Activated CD8-positive, alpha-beta T cell treated with anti-CD3 and anti-CD28 coated beads, Interleukin-2, amount 10 ng/mL, durations not matched to agents 7 days and 5 days (primary cell): ENCODE measurements at places on chromosomes 1 and 21. TPM values are rescaled to one million over a fixed set of nuclear protein-coding genes. Genes with fewer than 3 reads are reported as not detected.
A peak's percentile ranks its signal among the peaks of the same experiment; 100 is the strongest.

The GJA9 gene
- not detected for total RNA-seq

GRCh38 chr21:45921917-45922316 is 59.7 kb upstream of the COL6A1 start:
- DNase-seq: no peak
- H3K27ac ChIP-seq: no peak overlapping the region
- H3K4me1 ChIP-seq: peaks cover 2% of the 10 kb centered on the region
- no peak overlapping the region for H3K4me3 ChIP-seq
- H3K27me3 ChIP-seq: no peaks in the 10 kb centered on the region
- no peaks in the 10 kb centered on the region for H3K36me3 ChIP-seq

The BATF3 gene
- total RNA-seq: 31.3 TPM

DNA sequence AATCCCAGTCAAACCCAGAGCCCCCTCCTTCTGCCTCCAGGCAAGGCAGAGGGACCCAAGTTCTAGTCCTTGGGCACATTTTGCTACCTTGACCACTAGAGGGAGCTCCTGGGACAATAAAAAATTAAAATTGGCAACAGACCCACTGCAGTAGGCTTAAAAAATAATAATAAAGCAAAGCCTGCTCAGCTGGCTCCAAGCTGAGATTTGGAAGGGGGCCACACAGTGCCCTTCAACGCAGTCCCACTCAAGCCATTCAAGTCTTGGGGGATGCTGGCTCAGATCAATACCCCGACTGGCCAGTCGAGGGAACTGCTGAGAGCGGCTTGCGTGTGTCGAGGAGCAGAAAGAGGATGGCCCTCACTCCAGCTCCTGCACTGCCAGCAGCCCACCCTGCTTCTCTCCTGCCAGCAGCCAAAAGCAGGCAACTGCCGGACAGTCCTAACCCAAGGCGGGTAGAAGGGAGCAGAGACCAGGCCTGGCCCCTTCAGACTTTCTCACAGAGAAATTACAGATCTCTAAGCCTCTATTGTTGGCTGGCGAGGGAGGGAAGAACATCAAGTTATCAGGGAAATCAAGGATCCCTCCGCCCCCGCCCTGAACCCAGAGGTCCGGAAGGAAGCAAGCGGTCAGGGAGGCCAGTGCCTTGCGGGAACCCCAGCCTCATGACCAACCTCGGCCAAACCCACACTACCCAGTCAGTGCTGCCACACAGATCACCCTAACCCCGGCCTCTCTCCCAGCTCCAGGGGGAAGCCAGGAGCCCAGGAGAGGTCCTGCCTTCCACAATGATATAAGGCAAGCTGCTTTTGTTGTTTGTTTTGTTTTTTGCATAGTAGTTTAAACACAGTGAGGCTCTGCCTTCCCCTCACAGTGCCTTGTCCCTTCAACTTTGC is 4.9 kb upstream of the ALDH4A1 start:
- peaks cover 19% of the 10 kb centered on the region for H3K36me3 ChIP-seq
- H3K27ac ChIP-seq: no peak overlapping the region
- H3K4me3 ChIP-seq: no peak overlapping the region
- DNase-seq: peak; percentile 76

GRCh38 chr1:39996396-39997004 is 41.6 kb downstream of the MFSD2A start:
- no peak for DNase-seq
- H3K4me3 ChIP-seq: no peak overlapping the region
- H3K27ac ChIP-seq: peak overlapping the region; percentile 37
- H3K27me3 ChIP-seq: no peaks in the 10 kb centered on the region
- peaks cover 12% of the 10 kb centered on the region for H3K4me1 ChIP-seq
